ENCODE measurements at places on chromosomes 3 and 15. TPM values are rescaled to one million over a fixed set of nuclear protein-coding genes. Genes with fewer than 3 reads are reported as not detected.

DNA sequence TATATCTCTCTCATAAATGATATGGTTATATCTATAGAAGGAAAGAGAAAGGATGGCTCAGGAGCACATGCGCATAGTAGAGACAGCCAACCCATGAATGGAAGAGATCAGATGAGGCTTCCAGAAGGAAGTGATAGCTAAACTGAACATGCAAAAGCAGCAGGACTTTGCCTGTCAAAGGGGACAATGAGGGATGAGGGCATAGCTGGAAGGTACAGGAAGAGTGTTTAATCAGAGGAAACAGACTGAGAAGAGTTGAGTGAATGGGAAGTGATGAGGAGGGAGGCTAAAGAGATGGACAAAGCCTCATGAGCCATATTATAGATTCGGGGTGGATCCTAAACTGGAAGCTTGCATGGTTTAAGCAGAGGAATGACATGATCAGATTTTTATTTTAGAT lies 26.5 kb upstream of the VEPH1 start:
- DNase-seq: peak; percentile 14

DNA sequence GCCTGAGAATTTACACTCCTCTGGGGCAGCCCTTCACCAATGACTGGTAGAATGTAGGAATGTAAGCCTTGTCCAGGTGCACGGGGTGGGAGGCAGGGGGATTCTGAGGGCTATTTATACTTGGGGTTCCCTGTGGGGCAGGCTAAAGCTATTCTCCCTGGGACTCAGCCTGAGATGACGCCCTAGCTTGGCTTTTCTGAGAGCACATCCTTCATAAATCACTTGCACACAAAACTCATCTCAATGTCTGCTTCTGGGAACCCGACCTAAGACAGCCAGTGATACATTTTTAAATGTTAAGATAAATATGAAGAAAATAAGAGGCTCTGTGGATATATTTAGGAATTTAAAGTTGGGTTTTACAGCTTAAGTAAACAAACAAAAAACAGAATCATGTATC lies 16.6 kb downstream of the TMEM158 start:
- DNase-seq: no peak

GRCh38 chr3:15339786-15340215 lies 7.4 kb upstream of the SH3BP5 start:
- peak; percentile 70 for DNase-seq

- no peak for DNase-seq
Observed at GRCh38 chr3:66153481-66154443, 67.0 kb upstream of the SLC25A26 start.

DNA sequence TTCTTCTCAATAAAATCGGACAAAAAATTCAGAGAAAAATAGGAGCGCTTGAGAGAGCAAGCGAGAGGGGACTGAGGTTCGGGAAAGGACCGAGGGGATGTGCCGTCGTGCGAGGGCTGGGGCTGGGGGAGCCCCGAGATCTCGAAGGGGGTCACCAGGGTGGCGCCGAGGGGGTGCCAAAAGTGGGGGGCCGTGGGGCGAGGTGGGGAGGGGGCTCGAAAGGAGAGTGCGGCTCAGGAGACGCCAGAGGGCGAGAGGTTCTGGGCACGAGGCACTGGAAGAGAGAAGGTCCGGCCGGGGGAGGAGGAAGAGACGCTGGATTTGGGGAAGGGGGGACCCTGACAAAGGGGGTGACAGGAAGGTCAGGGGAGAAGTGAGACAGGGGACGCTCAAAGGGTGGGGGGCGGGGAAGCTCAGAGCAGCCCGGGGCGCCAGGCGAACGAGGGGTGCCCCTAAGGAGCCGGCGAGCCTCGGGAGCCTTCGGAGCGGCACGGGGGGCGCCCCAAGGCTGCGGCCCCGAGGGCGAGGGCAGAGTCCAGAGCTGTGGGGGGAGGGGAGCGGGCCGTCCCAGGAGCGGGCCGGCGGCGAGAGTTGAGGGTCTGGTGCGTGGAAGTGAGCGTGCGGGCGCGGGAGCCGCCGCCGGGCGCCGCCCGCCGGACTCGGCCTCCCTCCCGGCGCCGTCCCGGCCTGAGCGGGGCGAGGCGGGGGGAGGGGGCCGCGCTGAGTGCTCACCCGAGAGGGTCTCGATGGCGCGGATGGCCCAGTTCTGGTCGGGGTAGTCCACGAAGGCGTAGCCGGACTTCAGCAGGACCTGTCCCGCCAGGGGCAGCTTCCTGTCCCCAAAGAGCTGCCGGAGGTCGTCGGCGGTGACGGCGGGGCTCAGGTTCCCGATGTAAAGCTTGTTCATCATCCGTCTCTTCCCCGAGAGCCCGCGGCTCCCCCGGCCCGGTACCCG lies 514 bp downstream of the IGF2BP2 start:
- peak; percentile 47 for DNase-seq

DNA sequence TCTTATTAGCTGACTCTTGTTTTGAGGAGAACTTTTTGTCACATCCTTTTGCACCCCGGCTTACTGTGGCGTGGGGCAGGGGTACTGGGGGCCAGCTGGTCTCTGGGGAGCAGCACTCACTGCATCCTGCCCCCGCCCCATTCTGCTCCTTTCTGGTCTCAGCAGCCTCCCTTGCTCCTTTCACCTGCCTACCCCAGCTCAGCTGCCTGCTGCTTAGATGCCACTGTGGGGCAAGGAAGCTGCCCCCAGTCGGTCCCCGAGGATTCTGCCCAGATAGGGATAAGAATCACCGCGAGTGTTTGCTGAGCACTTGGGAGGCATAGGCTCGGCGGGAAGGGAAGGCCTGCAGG lies 32.0 kb downstream of the APBA2 start:
- DNase-seq: no peak

GRCh38 chr3:68249265-68249664 lies 594.9 kb upstream of the SUCLG2 start:
- DNase-seq: no peak

- peak; percentile 39 for DNase-seq
Observed at GRCh38 chr3:112689989-112690388, 49.0 kb upstream of the CCDC80 start.

The PDIA5 gene
- 39.1 TPM for total RNA-seq

DNA sequence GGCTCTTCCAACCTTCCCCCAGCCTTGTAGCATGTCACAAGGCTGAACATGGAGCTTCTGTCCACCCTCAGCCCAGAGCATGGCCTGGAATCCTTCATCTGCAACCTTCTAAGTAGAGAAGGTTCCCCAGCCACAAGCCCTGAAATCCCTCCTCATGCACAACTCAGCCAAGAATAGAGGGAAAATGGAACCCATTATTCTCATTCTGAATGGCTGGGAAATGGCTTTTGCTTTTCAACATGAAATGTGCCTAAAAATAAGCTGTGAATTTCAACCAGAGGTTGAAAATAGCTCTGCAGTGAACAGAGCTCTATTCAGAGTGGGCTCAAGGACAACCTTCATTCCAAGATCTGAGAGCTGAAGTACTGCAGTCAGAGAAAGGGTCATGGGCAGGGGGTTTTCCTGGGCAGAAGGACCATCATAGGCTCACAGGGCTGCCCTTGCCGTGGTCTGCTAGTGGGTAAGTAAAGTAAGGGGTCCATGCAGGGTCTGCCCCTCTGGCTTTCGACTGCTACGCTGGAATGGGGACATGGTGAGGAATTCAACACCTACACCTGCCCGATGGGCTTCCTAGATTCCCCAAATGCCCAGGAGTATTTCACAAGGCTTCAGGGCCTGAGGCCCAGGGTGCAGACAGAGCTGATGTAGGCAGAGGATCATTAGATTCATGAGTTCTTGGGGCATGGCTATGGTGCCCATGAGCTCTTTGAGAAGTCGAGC lies 35.9 kb downstream of the POC1A start:
- DNase-seq: no peak

The DIPK2A gene
- total RNA-seq: 23.3 TPM

The C3orf52 gene
- total RNA-seq: 10.9 TPM

The SLC51A gene
- not detected for total RNA-seq

DNA sequence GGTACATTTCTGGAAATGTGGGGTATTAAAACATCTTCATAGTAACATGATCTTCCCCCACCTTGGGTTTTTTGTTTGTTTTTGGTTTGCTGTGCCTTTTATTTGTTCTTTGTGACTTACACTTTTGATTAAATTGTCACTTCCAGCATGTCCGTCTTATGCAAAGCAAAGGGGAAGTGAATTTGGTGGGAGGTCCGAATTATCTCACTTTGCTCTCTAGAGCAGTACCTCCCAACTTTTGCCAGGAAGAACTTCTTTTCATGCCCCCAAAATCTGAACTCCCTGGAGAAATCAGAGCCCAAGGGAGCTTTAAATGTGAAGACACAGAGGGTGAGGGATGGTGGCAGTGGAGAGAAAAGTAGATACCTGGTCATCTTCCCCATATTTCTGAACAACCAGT lies 173.1 kb downstream of the IL5RA start:
- no peak for DNase-seq

- no peak for DNase-seq
Observed at GRCh38 chr15:55222588-55222987, 25.8 kb upstream of the RSL24D1 start.

The IGF2BP2 gene
- total RNA-seq: 59.1 TPM

DNA sequence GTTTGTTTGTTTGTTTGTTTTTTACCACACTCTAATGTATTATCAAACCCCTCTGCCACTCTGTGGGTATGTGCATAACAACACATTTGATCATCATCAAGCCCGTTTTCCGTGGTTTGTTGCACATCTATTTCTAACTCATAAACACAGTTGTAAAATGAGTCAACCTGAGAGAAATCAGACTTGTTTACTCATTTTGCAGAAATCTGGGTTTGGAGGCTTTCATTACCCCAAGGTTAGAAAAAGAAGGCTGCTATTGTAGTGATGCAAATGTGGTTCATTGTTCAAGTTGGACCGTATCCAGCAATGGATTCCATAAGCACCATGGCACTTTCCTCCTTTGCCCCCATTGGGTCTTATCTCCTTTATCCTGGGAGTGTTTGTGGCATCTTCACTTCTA lies 353.2 kb upstream of the SOX2 start:
- DNase-seq: no peak

The LMAN1L gene
- total RNA-seq: not detected

DNA sequence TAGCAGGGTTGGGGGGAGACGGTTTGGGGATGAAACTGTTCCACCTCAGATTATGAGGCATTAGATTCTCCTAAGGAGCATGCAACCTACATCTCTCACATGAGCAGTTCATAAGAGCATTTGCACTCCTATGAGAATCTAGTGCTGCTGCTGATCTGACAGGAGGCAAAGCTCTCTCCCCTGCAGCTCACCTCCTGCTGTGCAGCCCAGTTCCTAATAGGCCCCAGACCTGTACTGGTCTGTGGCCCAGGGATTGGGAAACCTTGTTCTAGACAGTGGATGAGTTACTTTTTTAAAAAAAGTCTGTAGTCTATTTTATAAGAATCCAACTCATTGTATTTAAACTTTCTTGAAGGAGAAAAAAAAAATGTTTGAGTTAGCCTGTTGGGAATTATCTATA lies 100.0 kb downstream of the HHLA2 start:
- no peak for DNase-seq

DNA sequence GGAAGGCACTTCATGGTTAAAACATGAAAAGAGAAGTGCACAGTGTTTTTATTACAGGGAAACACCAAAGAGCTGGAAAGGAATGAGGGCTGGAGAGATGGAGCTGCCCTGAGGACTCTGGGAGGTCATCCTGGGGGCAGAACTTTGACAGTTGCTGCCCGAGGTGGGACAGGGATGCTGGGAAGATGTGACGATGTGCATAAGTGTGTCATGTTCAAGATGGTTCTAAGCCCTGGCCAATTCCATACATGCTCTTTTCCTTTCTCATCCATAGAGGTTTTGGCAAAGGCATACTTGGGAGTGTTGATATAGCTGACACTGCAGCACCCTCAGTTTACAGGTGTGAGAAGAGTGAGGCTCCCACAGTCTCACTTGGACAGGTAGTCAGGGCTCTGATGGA lies 23.8 kb downstream of the LPP start:
- no peak for DNase-seq

The SMCO1 gene
- 0.05 TPM for total RNA-seq

GRCh38 chr3:4251412-4251811 lies 51.8 kb upstream of the SETMAR start:
- DNase-seq: no peak

- DNase-seq: peak; percentile 87
Observed at GRCh38 chr3:72338942-72339669, 509.1 kb downstream of the SHQ1 start.

DNA sequence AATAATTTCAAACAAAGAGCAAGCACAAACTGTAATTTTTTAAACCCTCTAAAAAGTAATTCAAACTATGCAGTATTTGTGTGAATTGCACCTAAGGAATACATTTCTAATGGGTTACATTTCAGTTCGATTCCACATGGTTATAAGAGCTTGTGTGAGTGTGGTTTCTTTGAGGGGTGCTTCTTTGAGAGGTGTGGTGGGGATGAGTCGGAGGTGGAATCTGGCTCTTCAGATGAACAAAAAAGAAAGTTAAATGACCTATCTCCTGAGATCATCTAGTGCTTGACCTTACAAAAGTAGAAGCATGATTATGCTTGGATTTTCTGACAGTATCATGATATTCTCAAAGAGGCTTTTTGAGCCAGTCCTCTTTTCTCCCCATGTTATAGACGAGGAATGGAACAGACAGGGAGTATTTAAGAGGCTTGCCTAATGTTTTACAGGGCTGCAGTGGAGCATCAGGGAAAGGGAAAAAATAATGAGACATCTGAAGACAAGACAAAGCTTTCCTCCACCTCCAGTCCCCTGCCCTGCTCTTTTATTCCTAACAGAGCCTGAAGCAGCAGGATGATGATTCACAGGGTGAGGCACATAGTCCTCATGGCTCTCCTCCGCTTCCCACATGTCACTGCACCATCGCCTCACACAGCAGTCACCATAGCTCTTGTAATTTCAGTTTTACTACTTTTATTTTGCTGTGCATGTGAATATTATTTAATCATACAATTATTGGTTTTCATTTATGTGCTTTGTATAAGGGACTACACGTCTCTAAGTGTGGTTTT lies 82.0 kb downstream of the LYSMD4 start:
- DNase-seq: peak; percentile 41

The ASB7 gene
- total RNA-seq: 12.1 TPM

DNA sequence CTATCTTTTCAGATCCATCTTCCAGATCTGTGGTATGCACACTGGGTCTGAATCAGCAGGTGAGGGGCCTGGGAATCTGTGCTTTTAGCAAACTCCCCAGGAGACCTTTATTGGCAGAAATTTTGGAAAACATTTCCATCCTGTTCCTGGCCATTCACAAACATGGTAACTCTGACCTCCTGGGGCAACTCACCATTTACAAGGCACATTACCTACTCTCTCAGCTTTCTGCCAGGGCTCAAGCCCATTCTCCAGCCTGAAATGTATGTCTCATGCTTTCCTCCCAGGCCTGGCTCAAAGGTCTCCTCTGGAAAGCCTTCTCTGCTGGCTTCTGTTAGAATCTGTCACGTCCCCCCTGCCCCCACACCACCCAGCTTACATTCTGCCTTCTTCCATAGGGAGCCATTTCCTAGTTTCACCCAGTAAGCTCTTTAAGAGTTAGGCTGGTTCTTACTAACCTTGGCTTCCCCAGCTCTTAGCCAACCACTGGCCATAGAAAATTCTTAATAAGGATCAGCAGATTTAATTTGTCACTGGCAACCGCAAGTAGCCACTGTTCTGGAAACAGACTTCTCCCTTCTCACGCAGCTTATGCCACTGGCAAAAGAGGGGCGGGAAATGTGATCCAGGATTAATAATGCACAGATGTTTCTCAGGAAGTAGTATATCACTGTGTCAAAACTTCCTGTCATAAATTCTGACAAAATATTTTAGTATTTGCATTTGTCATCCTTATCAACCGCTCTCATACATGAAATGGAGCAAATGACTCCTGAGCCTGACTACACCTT lies 55.0 kb downstream of the RORA start:
- DNase-seq: peak; percentile 27

The XCR1 gene
- not detected for total RNA-seq

The KIF23 gene
- total RNA-seq: 73.1 TPM
